ENCODE measurements at places on chromosomes 12 and 14.

DNA sequence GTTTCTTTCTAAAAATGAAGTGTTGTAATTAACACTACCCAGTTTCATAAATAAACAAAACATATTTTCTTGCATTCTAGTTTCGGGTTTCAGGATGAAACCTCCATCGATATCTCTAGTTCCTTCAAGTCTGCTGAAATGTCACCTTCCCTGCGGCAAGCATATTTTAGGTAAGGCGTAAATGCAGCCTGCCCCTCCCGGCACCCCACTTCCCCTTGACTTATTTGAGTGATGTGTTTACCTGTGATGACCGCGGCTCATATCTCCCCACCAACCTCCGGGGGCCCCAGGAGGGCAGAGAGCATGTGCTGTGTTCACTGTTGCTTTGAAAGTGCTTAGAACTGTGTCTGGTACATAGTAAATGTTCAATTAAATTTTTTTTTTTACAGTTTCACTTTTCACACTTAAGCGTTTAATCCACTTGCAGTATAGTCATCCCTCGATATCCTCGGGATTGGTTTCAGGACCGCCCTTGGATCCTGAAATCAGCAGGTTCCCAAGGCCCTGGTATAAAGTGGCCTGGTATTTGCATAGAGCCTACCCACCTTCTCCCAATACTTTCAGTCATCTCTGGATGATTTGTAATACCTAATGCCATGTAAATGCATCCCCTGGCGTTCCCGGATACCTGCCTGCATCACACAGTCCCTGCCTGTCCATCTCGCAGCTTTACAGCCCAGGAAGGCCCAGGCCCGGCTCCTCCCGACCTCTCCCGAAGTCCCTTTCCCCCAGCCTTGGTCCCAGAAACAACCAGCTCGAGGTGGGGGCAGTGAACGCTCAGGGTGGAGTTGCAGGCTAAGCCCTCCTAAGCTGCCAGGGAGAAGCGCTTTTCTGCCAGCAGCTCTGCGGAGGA, 40.2 kb upstream of the FBRSL1 start:
- DNase-seq, result no peak

DNA sequence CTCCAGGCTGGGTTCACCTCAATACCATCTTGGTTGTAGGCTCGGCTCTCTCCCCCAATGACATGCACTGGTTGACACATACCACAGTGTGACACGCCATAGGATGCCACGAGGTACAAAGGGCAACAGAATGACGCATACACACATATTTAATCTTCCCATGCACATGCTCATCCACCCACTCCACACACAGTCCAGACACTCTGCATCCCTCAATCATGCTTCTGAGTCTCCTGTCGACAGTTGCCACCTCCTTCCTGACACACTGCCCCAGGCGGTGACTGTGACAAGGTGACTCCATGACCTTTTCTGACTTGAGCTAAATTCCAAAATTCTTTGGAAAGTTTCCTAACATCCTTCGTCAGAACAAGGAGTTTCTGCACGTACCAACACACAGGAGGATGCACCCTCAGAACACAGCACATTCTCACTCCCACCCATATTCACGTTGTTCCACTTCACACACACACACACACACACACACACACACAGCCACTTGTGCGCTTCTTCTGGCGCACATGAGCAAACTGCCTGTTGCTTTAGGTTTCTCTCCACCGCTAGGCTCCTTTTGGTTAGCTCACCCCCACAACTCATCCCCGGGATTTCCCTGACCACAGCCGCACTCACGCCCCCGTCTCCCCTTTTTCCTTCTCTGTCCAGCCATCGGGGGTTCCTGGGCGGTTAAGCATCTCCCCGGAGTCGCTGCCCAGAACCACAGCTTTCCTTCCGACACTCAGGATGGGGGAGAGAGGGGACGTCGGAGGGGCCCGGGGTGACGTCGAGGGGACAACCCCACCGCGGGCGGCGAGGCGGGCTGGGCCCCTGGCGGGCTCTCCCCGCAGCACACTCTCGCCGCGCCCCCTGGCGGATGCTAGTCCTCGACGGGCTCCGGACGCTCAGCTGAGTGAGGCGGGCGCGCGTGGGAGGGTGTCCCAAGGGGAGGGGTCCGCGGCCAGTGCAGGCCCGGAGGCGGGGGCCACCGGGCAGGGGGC, 536 bp upstream of the WNT1 start:
- no peak for DNase-seq

GRCh38 chr12:18943200-18943599, 186.3 kb upstream of the PLEKHA5 start:
- DNase-seq, result no peak

- DNase-seq, result no peak
Observed at GRCh38 chr14:61388173-61388975, 67.0 kb downstream of the PRKCH start.

- DNase-seq, result no peak
Observed at GRCh38 chr12:16606201-16606849, 363 bp upstream of the LMO3 start.

DNA sequence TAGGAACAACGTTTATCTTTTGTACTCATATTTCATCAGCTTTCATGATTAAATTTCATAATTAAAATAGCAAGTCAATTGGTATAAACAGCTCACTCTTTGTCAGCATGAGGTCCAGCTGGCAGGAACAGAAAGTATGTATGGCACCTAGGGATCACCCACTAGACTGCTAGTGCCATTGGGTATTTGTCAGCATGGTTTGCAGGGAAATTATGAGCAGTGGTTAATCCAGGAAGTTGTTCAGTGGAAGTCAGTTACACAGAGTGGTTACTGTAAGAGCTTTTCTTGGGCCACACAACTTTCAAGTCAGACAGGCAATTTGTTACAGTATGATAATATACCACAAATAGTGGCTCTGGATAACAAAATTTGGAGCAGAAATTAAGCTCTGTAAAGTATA, 340.3 kb upstream of the RGS6 start:
- DNase-seq, result peak; percentile 55

- no peak for DNase-seq
Observed at GRCh38 chr14:91926131-91926890, 21.2 kb downstream of the FBLN5 start.

DNA sequence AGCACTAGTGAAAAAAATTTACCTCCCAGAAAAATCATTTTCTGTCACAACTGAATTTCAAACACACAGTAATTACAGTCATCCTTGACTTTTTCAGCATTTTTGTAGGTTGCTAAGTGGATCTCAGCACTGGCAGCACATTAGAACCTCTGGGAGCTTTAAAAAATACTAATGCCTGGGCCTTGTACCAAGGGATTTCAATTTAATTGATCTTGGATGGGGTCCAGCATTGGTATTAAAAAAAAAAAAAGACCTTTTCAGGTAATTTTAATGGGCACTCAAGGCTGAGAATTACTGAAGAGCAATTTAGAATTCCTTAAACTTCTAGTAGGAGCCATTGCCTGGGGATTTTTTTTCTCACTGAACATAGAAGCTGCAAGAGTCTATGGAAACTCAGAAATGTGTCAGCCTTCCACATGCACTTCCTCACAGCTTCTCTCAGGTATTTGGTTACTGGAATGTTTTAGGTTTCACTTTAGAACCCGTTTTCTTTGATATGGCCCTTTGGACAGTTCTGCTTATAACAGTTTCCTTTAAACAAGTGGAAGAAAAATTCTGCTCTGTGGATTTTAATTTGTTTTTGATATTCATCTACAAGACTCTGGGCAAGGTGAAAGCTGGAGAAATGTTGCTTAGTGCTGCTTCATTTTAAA, 88.5 kb upstream of the DACT1 start:
- DNase-seq, result no peak

- DNase-seq, result no peak
Observed at GRCh38 chr14:35965400-35965799, 139.3 kb downstream of the BRMS1L start.

GRCh38 chr12:121983536-121984210, 38.0 kb upstream of the BCL7A start:
- DNase-seq, result no peak

DNA sequence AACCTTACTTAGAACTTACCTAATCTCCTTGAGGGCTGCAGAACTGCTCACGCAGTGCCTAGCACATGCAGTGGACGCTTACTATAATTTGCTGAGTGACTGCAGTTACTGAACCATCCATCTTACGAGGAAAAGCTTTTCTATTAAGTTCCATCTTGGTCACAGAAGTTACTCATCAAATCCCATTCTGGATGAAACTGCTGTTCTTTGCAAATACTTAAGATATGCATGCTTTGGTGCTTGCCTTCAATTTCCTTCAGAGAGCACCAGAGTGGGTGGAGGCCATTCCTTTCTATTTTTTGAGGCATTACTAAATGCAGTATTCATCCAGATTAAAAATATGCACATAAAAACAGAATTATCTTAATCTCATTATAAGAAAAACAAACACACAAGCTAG, 17.7 kb upstream of the PELI2 start:
- DNase-seq, result no peak

- no peak for DNase-seq
Observed at GRCh38 chr12:131675126-131676080, 35.5 kb upstream of the SFSWAP start.

DNA sequence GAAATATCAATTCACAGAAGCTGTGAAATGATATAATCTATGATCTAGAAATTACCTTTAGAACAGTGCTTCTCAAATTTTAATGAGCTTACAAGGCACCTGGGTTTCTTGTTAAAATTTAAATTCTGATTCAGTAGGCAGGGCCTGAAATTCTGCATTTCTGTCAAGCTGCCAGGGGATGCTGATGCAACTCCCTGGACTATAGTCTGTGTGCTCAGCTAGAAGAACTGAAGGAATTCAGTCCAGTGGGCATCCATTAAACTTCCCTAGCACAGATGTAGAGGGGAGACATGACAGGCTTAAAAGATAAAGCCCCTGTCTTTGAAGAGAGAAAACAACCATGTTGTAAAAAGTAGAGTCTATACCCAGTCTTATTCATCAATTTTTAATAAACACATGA, 441.8 kb downstream of the TMTC2 start:
- DNase-seq, result no peak

- DNase-seq, result no peak
Observed at GRCh38 chr14:105207460-105207901, 26.4 kb upstream of the NUDT14 start.

- DNase-seq, result no peak
Observed at GRCh38 chr12:61757831-61758505, 502.2 kb upstream of the USP15 start.

GRCh38 chr12:40632933-40633332, 59.3 kb upstream of the CNTN1 start:
- DNase-seq, result no peak

DNA sequence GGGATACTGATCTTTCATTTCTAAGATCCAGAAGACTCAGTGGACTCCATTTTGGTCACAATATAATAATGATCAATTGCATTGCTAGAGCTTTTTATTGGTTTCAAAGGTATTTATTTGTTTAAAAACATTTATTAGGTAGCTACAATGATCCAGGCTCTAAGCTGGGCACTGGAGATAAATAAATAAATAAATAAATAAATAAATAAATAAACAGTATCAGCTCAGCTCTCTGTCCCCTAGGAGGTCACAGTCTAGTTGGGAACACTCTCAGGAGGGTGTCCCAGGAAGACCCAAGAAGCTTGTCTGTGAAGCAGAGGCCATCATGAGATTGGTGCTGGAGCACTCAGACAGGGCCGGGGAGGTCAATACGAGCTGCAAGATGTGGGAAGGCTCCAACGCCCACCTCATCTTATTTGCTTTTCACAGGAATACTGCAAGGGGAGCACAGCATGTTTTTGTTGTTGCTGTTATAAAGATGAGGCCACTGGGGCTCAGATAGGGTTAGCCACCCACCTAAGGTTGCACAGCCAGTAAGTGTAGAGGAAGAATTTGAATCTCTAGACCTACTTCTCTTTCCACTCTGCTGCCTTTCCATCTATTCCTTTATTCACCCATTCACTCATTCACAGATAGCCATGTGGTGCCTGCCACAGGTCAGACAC, 15.5 kb downstream of the ASB2 start:
- DNase-seq, result no peak

- DNase-seq, result no peak
Observed at GRCh38 chr12:124027753-124028554, 54.9 kb downstream of the ZNF664 start.

- DNase-seq, result no peak
Observed at GRCh38 chr12:106585105-106585520, 2.3 kb downstream of the RFX4 start.

DNA sequence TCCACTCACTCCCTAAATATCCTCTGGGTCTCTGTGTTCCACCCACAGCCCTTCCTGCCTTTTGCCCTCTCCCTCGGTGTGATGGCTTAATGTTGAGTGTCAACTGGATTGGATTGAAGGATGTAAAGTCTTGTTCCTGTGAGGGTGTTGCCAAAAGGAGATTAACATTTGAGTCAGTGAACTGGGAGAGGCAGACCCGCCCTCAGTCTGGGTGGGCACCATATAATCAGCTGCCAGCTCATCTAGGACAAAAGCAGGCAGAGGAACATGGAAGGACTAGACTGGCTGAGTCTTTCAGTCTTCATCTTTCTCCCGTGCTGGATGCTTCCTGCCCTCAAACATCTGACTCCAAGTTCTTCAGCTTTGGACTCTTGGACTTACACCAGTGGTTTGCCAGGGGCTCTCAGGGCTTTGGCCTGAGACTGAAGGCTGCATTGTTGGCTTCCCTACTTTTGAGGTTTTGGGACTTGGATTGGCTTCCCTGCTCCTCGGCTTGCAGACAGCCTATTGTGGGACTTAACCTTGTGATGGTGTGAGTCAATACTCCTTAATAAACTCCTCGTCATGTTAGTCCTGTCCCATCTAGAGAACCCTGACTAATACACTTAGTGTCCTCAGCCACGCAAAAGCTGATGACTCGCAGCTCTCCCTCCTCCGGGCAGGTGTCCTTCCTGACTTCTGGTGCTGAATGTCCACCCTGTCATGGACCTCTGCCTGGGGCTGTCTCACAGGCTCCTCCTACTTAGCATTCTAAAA, 5.9 kb downstream of the DGLUCY start:
- no peak for DNase-seq

DNA sequence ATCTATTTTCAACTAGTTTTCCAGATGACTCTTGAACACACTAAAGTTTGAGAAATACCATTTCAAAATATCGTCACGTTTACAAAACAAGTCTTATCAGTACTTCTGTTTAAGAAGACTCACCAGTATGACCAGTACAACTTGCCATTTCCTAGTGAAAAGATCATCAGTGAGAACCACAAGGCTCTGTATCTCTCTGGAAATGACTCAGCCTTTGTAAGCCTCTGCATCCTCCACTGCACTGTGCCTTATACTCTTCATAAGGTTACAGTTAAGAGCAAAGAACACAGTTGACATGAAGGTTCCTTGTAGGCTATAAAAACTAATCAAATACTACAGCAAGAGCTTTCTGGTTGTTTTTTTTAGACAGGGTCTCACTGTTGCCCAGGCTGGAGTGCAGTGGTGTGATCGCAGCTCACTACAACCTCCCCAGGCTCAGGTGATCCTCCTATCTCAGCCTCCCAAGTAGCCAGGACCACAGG, 5.7 kb upstream of the VTI1B start:
- DNase-seq, result no peak

DNA sequence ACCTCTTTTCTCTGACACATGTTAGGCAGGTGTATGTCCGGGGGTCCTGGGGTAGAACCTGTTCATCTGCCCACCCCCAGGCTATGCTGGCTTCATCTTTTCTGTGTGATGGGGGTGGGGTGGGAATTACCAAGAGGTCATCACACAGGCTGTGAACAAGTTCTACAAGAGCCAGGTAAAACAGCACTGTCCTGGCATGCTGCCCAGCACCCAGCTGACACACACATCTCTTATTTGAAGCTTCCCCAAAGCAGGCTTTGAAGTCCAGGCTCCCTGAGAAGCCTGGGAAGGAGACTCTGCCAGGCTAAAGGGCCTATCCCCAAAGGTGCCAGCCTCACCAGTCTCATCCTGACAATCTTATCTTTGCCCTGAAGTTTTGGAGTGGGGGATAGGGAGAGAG, 141.1 kb downstream of the ALG10 start:
- no peak for DNase-seq
